ENCODE measurements at places on chromosomes 6 and 20.

- DNase-seq, result no peak
Measured at GRCh38 chr6:82195619-82196018, 51.9 kb downstream of the IBTK start.

- DNase-seq, result no peak
Measured at GRCh38 chr6:117783279-117783678, 108.0 kb downstream of the NUS1 start.

DNA sequence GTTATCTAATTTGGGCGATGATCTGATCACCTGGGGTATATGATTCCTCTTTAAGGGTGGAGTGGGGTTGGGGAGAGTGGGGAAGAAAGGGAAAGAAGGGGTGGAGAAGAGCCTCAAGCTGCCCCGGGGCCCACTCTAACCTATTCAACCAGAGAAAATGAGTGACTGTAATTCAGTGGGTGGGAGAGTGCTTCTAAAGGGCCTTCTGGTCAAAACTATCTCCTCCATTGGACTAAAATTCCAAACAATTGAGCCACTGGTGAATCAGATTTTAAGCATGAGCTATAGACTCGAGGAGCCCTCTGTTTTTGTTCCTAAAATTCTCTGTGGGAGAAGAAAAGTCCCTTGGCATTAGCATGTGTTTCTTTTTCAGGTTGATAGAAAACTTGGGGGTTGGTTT is 296.8 kb downstream of the CLIC5 start:
- DNase-seq, result no peak

- DNase-seq, result no peak
Measured at GRCh38 chr20:52103913-52104545, 87.5 kb downstream of the ZFP64 start.

GRCh38 chr6:15961635-15962448 is 167.0 kb upstream of the MYLIP start:
- DNase-seq, result no peak

DNA sequence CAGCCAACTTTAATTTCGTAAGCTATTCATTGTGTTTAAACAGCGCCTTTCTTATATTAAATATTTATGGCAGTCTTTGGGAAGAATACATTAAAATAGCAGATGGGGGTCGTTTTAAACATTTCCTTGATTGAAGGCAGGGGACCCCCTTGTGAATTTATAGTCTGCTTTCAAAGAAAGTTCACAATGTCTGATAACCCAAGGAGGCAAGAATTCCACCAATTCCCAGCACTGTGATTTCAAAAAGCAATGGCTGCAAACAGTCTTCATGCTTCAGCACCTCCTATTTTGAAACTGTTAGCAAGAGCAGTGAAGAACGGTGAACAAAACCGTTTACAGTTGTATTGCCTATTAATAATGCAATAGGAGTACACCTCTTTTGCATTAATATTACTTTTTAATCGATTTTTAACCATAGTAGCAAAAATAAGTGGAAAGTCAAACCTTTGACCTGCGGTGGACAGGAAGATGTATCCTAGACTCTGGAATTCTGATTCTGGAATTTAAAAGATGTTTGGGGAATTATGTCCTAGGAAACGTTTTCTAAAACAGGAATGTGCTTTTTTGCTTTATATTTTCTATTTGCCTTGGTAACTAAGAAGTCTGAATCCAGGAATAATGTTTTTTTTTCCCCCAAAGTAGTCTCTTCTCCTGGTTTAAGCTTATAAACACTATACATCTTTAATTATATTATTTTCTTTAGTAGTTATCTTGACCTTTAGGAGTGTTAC is 393.0 kb downstream of the CDKAL1 start:
- DNase-seq, result no peak

DNA sequence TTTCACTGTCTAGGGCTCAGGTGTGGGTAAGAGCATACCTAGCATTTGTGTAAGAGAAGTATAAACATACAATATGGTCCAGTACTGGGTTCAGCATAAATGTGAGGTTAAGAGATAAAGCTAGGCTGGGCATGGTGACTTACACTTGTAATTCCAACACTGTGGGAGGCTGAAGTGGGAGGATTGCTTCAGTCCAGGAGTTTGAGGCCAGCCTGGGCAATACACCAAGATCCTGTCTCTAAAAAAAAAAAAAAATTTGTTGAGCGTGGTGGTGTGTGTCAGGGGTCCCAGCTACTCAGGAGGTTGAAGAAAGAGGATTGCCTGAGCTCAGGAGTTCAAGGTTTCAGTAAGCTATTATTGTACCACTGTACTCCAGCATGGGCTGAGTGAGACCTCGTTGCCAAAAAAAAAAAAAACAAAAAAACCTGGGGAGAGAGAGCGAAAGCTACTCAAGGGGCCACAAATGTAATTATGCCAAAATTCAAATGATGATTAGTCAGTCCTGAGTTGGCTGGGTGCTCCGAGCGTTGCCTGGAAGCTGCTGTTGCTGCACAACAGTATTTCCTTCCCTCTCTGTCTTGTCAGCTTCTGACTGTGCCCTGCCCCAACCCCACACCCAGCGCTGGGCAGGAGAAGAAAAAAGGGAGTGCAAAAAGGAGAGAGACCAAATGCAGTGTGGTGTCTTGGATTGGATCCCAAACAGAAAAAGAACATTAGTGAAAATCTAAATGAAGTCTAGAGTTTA is 24.0 kb downstream of the CMTR1 start:
- no peak for DNase-seq

GRCh38 chr6:7200598-7201443 is 93.1 kb downstream of the RREB1 start:
- no peak for DNase-seq

DNA sequence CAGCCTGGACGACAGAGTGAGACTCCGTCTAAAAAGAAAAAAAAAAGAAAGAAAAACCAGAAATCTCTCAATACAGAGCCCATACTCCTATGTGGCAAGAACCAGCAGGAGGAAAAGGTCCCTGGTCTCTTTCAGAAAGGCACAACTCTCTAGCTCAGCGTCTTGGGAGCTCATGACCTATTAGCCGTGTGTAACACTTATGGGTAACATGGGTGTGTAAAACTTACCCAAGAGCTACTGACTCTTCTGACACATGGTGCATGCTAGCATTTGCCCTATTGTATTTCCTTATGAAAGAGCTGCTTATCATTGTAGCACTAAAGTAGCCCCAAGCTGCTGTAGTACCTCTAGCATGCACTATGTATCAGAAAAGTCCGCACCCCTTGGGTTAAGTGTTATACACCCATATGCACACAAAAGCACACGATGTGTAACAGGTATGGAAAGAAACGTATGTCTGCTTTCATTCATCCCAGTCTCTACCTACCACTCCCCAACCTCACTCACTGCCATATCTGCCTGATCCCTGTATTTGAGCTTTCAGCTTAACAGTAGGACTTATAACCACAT is 85.4 kb downstream of the ZMYND8 start:
- no peak for DNase-seq

GRCh38 chr20:20360464-20360863 is 7.4 kb upstream of the INSM1 start:
- DNase-seq, result no peak

DNA sequence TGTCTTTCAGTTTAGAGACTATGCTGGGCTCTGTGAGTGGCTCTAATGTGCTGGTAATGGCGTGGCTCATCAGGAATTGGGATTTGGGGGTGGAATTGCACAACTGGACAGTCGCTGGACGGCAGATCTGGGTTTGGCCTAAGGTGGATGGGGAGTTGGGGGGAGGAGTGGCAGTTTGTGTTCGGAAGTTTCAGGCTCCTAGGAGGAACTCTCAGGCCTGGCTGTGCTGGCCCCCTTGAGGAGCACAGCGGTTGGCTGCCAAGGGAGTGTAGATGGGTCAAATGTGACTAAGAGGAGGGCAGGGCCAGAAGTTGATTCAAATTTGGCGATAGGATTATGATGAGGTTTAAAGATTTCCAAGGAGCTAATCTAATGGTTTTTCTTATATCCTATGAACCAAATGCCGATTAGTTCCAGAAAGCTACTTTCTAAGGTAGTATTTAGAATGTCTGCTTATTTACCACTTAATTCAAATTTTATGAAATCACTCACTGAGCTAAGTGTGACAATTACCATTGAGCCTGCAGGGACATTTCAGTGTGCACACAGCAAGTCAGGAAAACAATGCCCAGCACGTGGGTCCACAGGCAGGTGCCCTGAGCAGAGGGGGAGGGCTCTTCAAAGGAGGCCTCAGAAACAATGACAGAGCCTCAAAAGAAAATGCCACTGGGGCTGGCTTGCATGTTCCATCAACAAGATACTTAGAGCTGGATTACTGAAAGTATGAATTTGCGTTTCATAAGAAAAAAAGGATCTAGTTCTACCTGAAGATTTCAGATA is 111.0 kb downstream of the GJA10 start:
- no peak for DNase-seq

DNA sequence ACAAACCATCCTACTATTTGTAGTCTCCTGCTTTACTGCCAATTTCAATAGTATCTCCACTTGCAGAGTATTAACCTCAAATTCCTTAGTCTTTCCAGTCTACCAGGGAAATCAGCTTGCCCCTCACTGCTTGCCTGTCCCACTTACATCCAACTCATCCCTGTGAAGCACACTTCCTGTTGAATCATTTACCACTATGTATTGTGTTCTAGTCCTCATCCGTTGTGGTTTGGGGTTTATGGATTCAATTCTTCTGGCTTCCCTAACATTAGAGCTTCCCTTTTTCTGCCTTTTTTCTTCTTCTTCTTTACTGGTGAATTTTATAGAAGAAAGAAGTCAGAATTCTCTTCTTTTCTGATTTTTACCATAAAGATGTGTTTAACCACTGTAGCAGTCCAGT is 5.1 kb upstream of the TXLNB start:
- no peak for DNase-seq

DNA sequence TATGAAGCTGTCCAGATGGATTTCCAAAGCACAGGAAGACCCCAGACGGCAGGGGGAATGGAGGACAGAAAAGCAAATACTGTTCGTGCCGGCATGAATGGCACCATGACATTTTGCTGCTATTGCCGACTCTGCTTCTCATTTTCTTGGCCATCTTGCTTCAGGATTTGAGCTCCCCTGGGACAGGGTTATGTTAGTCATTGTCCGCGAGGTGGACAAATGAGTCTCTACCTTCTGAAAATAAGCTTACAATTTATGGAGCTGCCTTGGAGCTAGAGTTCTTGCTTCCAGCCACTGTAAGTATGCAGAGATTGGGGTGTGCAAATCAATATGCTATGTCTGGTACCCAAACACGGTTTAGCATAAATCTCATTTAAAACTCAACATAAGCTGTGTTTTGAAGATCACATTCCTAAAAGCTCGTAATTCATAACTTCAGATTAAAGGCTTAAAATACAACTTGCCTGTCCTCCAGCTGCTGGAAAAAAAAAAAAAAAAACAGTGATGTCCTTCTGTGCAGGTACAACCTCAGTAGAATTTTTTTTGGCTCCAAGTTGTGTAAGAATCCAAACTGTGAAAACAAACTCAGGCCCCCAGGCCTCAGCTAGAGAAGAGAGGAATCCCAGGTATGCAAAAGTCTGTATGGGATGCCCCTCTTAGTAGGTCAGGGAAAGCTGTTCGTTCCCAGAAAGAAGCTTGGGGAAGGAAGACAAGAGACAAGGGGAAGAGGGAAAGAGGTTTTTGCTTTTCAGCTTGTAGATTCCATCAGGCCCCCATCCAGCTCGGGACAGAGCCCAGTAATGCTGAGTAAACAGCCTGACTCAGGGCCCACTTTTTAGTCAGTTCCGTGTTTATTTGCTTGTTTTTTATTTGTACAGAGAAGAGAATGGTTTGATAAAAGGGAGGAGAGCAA is 184.2 kb upstream of the FOXA2 start:
- no peak for DNase-seq

DNA sequence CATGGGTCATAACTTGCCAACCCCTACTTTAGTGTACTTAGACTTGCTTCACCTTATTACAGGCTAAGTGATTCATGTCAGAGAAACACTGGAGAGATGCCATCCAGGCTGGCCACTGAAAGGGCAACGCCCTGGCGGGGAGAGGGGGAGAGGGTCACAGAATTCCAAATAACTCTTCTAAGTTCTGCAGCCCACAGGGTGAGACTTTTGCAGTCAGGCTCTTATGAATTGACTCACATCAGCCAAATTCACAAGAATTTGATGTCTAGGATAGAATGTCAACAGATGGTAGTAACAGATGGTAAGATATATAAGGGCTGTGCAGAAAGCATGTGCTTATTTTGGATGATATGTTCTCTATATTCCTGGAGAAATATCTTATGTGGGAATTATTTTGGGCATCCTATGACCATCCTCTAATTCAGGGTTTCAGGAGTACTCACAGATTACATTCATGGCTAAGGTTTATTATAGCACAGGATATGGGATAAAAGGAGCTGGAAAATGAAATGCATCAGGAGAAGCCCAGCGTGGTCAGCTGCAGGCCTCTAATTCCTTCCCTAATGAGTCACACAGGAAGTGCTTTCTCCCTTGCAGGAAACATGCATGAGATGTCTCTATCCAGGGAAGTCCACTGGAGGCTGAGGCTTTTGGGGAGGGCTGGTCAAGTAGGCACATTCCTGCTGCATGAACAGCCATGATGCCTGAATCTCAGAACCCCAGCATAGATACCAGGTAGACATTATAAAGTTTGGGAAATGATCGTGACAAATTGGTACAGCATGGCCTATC is 58.7 kb upstream of the RIN2 start:
- no peak for DNase-seq

DNA sequence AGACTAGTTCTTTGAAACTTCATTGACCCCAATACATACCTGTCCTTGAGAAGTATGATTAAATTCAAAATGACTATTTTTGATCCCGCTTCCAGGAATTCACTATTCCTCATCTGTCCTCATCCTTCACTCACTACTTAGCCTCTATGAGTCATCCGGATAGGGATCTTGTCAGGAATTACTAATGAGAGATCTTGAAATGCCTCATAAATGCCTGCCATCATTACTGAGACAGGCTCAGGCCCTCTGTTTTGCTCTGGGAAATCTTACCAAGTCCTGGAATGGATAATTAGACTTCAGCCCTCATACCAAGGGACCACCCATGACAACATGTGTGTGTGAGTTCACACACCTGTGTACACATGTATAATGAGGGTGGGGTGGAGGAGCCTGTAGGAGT is 2.8 kb upstream of the CYP24A1 start:
- no peak for DNase-seq

- no peak for DNase-seq
Measured at GRCh38 chr6:35007016-35007415, 118.0 kb downstream of the ANKS1A start.

Measured in activated naive CD4-positive, alpha-beta T cell (primary cell).